ENCODE measurements at places on chromosomes 16 and 17. TPM values are rescaled to one million over a fixed set of nuclear protein-coding genes. Genes with fewer than 3 reads are reported as not detected.

DNASE1L2 gene
- total RNA-seq: 4.6 TPM

DNA sequence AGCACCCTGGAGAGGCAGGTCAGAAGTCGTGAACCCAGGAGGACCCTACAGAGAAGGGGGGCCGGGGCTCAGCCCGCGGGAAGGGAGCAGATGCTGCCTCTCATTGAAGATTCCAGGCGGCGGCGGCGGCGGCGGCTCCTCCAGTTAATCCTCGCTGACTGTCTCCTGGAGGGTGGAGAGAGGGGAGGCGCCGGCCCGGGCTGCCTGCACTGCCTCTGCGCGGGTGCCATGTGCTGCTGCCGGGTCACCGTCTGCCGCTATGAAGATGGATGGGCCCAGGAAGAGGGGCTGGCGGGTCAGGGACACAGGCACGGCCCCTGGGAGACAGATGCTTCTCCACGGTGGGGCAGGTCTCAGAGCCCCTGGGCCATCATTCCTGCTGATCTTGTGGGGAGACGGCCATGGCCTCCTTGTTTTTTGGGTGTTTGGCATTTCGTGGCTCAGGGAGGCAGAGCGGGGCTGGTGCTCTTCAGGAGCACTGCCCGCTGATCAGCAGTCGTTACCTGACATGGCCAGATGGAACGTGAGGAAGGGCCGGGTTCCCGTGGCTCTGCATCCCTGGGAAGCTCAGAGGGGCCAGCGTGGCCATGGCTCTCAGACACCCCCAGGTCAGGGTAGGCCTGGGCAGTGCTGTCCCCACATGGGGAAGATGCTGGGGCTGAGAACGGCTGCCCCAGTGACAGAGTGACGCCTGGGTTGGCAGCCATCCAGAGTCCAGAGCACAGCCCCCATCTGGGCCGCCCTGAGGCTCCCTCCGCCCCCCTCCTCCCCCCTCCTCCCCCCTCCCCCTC, 36.1 kb downstream of the GINS2 start:
- peak; percentile 38 for DNase-seq

SPNS1 gene
- total RNA-seq: 39.8 TPM

DNA sequence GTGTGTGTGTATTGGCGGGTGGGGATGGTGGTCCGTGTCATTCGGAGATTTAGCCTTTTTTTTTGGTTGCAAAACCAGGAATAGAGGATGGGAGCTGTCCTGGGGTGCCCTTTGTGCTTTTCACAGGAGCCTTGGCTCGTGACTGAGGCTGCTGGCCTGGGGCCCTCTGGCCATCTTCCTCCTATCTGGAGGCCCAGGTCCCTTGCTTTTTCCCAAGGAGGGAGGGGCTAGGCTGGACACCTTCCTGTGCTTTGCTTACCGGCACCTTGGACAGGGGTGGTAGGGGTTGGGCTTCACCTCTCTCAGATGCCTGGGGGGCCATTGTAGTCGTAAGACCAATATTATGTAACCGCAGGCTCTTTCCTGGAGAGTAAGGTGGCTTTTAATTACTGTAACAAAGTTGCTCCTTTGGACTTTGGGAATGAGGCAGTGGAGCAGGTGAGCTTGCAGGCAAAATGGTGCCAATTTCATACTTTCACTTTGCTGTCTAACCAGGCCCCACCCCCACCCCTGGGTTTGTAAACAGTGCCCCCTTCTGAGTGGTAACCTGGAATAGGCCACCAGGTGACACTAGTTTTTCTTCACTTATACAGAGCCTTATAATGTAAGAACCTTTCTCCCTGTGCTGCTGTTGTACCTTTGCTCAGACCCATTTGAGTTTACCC, 1.2 kb downstream of the DYNLL2 start:
- DNase-seq: no peak

FA2H gene
- total RNA-seq: 82.2 TPM

P2RX5 gene
- 2.0 TPM for total RNA-seq

PERCC1 gene
- not detected for total RNA-seq

DNA sequence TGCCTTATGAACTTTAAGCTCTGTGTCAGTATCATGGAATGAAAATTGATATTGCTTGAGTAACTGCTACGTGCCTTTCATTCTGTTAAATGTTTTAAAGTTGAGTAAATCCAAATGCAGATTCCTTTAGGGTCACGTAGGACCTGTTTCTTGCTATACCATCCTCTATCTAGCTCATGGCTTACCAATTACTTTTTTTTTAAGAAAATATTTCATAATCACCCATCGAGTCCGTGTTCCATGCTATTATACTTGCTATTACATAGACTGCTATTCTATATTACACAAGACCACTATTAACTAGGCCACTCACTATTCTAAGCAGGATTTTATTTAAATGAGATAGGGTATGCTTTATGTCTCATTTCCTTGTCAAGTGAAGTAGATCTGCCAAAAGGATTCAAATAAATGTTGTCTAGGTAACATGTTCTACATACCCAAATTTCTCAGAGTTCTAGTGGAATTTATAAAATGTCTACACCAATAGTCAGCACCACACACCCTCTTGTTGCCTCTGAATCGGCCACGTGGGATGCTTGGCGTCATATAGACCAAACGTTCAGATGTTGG, 11.9 kb downstream of the ANKFN1 start:
- DNase-seq: no peak

GRCh38 chr17:75459590-75460267, 3.3 kb downstream of the TMEM94 start:
- DNase-seq: no peak

DNA sequence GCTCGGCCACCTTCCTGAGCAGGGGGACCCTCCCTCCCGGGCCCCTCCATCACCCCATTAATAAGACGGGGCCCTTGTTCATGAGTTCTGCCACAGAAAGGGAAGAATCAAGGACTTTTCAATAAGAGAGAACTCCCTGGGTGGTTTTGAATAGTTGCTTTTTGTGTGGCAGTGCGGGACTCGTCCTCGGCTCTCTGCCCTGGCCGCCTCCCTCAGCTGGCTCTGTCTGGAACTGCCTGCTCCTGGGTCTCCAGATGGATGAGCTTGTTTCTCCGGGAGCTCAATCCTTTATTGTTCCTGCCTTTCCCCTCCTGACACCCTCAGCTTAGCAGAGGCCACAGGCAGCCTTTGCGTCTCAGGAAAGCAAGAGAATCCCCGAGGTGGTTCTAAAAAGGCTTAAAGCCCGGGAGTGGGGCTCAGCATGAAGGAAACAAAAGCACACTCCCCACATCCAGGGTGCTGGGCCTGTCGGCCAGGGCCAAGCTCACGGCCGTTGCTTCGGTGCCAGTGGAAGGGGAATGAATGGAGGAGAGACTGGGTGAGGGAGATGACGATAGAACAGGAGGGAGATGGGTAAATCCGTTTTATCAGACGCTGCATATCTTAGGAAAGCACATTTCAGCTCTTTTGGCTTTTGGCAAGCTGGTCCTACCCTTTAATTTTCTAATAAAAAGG, 60.2 kb downstream of the RAI1 start:
- DNase-seq: peak; percentile 44

Data from mucosa of gallbladder (tissue), 1 donor.